Upper lobe of right lung (tissue), 1 donor: ENCODE measurements at places on chromosomes 16 and 17. TPM values are rescaled to one million over a fixed set of nuclear protein-coding genes. Genes with fewer than 3 reads are reported as not detected.
A peak's percentile ranks its signal among the peaks of the same experiment; 100 is the strongest.

Gene ITGAD
- total RNA-seq: 0.20 TPM

DNA sequence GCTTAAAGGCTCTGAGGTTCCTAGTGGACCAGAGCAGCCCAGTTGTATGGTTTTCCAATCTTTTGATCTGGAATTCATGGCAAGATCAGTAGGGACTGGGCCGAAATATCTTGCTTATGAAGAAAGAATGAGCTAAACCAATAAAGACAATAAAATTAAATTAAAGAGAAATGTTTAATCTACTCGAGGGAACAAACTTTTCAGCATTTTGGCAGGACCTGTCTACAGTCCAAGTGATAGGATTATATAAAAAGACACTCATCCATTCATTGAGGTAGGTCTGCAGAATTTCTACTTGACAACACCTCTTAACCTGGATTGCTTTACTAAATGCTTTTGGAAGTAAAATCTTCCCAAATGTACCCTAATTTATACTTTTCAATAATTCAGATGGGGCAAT is 113.6 kb downstream of the AXIN2 start:
- no peak for DNase-seq

DNA sequence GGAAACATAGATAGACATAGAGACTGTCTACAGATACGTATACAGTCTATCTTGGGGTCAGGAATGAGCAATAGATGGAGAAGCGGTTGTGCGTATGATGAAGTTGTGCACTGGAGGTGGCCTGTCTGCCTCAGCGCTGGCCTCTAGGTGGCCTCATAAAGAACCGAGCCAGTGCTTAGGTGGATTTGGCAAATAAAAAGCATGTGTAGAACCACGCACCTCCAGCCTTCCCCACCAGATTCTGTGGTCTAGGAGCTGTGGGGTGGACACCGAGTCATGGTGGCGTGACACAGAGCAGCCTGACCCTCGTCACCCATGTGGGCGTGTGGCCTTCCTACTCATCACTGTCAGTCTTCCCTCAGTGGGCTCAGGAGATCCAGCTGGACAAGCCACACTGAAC is 34.0 kb downstream of the PGS1 start:
- peak; percentile 87 for DNase-seq

Gene HSD17B1
- total RNA-seq: 1.4 TPM

GRCh38 chr17:32940706-32941390 is 12.9 kb downstream of the TMEM98 start:
- no peak for DNase-seq

Gene RNFT1
- total RNA-seq: 30.1 TPM

GRCh38 chr17:32318071-32318470 is 23.9 kb downstream of the C17orf75 start:
- DNase-seq: no peak

DNA sequence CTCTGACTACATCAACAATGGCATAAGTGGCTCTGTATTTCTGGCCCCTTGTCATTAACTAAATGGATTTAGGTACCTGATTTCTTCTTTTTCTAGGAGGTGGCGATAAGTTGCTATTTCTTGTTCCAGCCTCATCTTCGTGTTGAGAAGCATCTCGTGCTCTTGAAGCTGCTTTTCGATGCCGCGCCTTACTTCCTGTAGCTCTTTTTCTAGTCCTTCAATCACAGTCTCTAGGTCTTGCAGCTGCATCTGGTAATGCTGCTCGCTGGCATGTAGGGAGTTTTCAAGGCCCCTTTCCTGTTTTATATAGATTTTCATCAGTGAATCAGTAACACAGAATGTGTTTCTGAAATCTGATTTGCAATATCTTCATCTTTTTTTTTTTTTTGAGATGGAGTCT is 5.1 kb downstream of the KRT222 start:
- no peak for DNase-seq

DNA sequence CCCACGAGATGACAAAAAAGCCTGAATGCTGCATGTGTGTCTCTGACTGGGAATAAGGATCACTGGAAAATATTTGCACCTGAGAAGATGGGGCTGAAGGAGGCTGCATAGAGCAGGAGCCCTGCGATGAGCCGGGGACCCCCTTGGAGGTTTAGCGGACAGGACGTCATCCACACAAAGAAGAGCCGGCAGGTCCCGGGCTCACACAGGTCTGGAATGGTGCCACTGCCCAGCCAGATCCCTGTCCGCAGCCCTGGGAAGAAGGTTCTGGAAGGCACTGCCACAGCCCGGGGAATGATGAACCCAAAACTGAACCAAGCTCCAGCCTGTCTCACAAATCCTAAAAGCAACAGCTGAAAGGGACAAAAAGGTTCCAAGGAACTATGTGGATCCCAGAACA is 101.8 kb downstream of the ANKRD11 start:
- DNase-seq: no peak

DNA sequence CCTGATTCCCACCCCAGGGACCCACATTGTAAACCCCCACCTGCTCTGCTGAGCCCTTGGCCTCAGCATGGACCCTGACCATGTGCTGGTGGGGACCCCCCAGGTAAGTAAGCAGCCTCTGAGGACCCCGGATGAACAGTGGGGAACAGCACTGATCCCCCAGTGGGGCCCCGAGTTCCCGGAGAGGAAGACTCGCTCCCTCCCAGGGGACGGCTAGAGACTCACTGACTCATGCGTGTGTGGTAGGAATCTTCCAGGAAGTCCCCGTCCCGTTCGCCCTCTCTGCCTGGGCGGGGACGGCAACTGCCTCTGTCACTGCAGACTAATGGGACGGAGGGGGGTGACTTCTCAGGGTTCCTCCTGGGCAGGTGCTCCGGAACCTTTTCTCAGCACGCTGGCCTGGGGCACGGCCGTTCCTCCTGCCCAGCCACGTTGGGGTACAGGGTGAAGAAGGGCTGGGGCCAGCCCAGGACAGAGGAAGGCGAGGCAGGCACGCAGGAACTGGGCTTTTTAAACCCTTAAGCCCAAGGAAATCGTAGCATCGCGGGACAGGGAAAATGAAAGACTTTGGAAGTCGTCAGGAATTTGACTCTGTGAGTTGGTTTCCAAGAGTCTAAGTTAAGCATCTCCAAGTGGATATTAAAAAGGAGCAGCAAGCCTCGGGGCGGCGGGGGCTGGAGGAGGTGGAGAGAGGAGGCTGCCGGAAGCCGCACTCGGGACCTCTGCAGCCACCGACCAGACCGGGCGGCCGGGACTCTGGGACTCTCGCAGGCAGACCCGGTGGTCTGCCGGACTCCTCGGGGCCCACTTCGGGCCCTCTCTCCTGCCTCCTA is 178.7 kb downstream of the SEC14L1 start:
- DNase-seq: peak; percentile 92

Gene IRX6
- 13.0 TPM for total RNA-seq

DNA sequence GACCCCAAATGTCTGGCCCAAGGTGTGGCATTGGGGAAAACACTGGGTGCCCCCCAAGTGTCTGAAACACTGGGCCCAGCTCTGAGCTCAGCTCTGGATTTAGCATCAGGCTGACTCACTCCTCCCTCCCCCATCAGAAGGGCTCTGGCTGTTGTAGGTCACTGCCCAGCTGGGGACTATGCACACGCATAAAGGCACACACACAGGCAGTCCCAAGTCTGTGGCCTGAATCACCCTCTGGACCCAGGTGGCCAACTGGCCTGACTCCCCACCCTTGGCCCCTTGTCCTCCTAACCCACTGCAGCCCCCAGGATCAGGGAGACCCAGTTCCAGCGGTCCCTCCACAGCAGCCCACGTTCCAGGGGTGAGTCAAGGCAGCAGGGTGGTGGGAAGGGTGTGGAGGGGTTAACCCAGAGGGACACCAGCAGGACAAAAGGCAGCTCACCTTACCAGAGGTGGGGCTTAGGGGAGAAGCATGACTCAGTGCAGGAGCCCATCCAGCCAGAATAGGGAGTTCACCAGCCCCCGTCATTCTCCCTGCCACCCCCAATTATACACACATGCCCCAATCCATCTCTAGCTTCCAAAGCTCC is 47.0 kb downstream of the MYO18A start:
- DNase-seq: no peak

- no peak for DNase-seq
Observed at GRCh38 chr16:20336955-20337354, 9.6 kb upstream of the GP2 start.

GRCh38 chr16:10849736-10850477 is 27.1 kb upstream of the CIITA start:
- no peak for DNase-seq

- peak; percentile 60 for DNase-seq
Observed at GRCh38 chr16:35188288-35189155, 1729.1 kb downstream of the TP53TG3F start.

DNA sequence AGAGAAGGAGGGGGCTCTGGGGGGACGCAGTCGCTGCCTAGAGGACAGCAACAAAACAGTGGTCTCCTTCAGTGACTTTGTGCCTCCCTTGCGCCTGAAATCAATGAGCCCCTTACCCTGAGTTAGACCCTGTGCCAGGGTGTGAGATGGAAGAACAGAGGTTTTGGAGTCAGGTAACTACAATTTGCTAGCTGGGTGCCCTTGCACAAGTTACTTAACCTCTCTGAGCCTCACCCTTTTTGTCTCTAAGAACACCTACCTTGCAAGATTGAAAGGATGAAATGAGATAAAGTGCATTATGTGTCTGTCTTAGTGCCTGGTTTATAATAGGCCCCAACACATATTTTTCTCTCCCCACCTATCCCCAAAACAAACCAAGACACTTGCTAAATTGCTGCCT is 9.9 kb downstream of the RND2 start:
- DNase-seq: no peak

DNA sequence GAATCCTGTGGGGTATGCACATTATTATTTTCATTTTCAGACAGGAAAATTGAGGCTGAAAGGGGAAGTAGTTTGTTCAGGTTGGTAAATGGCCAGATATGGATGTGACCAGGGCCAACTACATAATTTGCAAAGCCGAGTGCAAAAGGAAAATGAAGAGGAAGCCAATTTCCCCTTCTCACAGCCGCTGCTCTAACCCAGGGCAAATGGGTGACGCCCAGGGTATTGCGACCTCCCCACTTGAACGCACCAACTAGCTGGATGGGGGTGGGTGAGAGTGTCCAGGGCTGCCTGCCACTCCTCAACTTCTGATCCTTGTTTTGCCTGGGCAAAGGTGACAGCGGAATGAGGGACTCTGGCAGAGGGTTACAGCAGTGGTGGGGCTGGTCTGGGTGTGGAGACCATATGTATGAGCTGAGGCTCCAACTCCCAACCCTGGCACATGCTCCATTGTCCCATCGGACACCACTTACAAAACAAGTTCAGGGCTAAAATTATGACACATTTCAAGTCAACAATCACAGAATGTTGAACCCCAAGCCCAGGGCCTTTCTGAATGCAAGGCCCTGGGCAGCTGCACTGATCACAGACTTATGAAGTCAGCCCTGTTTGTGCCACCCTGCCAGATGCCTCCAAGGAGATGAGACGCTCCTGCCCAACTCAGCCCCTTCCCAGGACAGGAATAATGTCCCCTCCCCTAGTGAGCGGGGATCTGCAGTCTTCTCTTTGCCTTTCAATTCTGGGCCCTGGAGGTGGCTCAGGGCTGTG is 1.7 kb downstream of the ANKRD40CL start:
- DNase-seq: no peak

Gene ARHGAP44
- total RNA-seq: 41.2 TPM

DNA sequence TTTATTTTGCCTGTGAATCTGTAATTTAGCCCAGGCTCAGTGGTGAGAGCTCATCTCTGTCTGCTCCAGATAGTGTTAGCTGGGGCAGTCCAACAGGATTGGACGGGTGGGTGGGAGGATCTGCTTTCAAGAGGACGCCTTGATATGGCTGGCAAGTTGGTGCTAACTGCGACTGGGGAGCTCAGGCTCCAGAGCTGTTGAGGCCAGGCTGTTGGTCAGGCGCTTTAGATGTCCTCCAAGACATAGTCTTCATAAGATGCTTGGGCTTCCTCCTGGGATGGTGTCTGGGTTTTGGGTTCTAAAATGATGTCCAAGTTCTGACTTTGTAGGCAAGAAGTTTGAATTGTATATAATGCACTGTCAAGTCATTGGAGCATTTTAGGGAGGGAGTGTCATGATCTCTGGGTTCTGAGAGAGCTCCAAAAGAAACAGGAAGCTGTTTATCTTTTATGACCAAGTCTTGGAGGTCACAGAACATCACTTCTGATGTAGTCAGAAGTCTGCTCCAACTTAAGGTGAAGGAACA is 12.8 kb upstream of the PCTP start:
- DNase-seq: no peak

- DNase-seq: no peak
Observed at GRCh38 chr17:37764383-37764782, 19.5 kb upstream of the HNF1B start.

DNA sequence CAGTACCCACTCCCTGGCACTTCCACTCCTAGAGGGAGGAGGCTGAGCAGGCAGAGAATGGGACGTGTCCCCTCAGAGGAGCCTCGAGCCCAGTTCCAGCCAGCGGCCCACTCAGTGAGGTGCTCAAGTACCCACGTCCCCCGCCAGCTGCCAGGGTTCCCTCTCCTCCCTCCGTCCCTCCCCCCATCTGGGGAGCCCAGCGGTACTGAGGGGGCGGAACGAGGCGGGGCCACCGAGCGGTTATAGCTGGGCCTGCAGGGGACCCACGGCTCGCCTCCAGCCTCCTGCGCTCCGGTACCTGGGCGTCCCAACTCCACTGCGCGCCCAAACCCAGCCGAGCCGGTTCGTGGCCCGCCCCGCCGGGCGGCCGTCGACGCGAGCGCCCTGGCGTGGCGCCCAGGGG is at the start of gene NPW:
TSS of gene NPW (plus strand) at position 268 of the 403 bp plus-strand sequence.
- DNase-seq: no peak

DNA sequence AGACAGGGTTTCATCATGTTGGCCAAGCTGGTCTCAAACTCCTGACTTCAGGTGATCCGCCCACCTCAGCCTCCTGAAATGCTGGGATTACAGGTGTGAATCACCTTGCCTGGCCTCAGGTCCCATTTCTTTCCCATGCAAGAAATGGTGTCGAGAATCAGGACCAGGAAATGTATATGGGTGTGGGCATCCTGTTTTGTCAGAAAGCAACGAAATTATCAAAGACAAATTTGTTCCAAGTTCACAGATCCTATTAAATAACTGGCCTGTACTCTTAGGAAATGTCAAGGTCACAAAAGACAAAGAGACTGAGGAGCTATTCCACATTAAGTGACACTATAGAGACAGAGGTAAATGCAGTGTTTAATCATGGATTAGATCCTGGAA is 17.1 kb upstream of the ST6GALNAC1 start:
- DNase-seq: no peak

- no peak for DNase-seq
Observed at GRCh38 chr17:14052886-14053615, 16.3 kb upstream of the COX10 start.

Gene SLC7A6
- 61.9 TPM for total RNA-seq

Gene HIC1
- 20.8 TPM for total RNA-seq

GRCh38 chr17:48564188-48565021 is 13.7 kb downstream of the HOXB4 start:
- DNase-seq: no peak

DNA sequence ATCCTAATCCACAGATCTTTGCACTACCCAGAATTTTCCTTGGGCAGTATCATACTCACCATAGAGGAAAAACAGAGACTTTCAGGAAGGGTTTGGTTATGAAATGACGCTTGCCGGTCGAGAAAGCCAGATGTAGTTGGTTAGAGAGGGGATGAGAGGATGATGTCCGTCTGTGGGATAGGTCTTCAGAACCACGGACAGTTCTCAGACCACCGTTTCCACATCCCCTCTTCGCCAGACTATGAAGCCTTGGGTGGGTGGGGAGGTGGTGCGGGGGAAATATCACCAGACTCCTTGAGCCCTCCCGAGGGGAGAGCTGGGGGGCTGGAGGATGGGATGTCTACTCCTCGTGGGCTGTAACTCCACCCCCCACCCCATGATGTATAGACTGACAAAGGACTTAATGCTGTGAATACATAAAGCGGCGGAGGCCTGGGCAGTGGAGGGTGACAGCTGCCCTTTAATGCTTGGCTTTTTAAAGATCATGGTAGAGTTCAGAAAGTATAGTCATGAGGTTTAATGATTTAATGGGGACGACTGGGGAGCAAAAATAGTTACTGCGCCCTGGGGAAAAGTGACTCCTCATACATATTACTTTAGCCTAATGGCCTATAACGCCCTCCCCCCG is 96.6 kb downstream of the MRM1 start:
- no peak for DNase-seq

Gene ITGAX
- total RNA-seq: 184 TPM
